ENCODE measurements at places on chromosomes 12 and 14.

- DNase-seq: no peak
Measured at GRCh38 chr14:54908190-54908589, 5.6 kb upstream of the GCH1 start.

GRCh38 chr12:50934981-50935807, 17.1 kb upstream of the HIGD1C start:
- DNase-seq: no peak

- DNase-seq: no peak
Measured at GRCh38 chr12:19209661-19210060, 80.1 kb downstream of the PLEKHA5 start.

DNA sequence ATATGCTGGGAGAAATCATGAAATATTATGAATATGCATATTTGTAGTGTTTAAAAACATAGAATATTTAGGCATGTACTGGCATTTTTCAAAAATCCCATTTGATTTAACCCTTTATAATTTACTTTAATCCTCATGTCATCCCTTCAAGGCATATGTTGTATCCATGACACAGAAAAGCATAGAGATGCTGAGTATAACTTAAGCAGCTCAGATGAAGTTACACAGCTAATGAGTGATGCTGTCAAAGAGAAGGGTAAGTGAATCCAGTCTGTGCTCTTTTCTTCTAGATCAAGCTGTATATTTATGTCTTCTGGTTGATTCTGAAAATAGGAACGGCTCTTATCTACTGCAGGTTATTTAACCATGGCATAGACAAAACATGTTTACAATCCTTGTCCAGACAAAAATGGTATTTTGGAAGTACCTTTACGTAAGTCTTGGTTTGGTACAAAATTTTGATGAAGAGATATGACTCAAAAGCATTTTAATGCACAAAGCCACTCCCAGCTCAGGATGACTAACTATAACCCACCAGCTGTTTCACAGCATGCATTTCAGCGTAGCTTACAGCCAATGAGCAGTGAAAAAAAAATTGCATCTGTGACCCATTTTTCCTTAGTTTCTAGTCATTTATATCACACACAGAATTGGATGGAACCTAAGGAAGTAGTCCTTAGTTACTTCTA, 201.7 kb downstream of the STXBP6 start:
- no peak for DNase-seq

DNA sequence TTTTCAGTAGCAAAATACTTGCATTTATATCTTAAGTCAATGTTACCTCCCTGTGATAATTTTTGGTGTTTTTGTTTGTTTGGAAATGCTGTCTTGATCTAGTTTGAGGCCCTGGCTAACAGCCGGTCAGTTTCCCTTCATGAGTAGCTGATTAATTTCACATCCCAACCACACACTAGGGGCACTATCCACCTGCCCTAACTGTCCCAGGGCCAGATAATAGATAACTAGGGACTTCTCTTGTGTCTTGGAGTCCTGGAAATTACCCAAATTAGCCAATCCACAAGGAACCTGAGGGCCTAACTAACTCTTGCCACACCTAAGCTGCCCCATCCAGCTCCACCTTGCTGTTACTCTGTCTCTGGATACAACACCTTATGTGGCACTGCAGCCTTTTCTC, 399.9 kb downstream of the FOXG1 start:
- DNase-seq: no peak

DNA sequence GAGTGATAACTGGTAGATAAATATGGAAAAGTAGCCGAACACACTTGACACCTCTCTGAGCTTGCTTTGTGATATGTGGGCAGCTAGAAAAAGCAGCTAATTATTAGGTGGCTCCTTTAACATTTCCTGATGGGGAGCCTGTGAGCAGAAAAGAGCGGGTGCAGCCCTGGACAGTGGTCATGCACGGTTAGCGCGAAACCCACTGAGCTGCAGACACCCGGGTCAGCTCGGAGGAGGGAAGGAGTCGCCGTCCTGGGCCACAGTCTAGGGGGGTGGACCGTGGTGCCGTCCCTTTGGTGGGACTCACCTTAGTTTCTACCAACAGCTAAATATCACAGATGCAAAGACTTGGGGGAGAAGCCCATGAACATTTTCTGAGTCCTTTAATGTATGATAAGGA, 6.6 kb downstream of the COA8 start:
- no peak for DNase-seq

DNA sequence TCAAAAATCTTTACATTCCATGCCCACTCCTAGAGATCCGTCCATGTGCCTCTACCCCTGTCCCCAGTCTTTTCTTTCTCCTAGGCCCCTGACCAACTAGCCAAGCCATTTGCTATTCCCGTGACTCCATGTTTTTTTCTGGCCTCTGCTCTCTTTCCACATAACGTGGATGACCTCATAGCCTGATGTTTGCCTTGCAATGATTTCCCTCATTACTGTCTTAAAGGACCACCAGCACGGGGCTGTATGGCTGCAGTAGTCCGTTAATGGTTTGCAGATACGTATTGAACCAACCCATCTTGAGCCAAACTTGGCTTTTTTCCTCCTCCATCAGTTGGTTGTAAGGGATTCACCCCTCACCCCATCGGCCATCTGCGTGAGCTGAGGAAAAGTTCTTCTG, 226.0 kb downstream of the PCNX1 start:
- no peak for DNase-seq

DNA sequence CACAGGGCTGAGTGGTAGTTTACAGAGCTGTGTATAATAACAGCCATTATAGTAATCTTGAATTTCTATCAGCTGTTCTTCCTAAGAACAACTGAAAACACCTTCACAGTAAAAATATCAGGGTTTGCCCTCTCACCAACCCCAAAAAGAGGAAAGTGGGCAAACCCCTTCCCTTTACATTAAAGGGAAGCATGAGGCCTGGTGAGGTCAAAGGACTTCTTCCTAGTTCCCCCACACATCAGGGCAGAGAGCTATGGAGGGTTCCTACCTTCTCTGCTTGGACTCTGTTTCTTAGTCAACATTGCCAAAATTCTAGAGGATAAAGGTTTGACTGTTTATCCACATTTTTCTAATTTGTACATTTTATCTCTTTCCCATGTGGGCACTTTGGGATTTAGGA, 4.4 kb upstream of the RPAP3 start:
- DNase-seq: no peak

- no peak for DNase-seq
Measured at GRCh38 chr14:45118594-45118993, 15.7 kb downstream of the FKBP3 start.

GRCh38 chr12:59632408-59632807, 36.6 kb downstream of the SLC16A7 start:
- DNase-seq: no peak

DNA sequence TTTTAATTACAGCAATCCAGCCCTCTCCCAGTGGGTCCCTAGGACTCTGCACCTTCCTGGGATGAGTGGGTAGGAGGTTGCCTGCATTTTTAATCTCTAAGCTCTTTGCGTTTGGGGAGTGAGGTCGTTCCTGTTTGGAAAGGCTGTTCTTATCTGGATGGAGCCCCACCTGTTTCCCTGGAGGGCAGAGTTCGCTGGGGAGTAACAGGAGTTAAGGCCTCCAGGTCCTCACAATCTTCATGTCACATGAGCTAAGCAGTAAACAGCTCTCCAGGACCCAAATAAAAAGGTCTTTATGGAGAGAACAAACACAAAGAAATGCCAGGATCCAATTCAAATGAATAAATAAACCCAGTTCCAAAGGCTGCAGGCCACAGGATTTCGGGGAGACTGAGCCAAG, 56.0 kb upstream of the RFLNA start:
- no peak for DNase-seq

Measured in activated naive CD4-positive, alpha-beta T cell treated with anti-CD3 and anti-CD28 coated beads, Interleukin-2, amount 50 U/mL, for 16 hours (primary cell).